ENCODE measurements at places on chromosomes 11 and 22.

DNA sequence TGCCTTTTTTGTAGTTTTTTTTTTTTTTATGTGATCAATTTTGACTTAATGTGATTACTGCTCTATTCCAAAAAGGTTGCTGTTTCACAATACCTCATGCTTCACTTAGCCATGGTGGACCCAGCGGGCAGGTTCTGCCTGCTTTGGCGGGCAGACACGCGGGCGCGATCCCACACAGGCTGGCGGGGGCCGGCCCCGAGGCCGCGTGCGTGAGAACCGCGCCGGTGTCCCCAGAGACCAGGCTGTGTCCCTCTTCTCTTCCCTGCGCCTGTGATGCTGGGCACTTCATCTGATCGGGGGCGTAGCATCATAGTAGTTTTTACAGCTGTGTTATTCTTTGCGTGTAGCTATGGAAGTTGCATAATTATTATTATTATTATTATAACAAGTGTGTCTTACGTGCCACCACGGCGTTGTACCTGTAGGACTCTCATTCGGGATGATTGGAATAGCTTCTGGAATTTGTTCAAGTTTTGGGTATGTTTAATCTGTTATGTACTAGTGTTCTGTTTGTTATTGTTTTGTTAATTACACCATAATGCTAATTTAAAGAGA lies 12.5 kb downstream of the CCND1 start:
- no peak for DNase-seq

GRCh38 chr11:76613901-76614300 lies 56.6 kb downstream of the LRRC32 start:
- no peak for DNase-seq

DNA sequence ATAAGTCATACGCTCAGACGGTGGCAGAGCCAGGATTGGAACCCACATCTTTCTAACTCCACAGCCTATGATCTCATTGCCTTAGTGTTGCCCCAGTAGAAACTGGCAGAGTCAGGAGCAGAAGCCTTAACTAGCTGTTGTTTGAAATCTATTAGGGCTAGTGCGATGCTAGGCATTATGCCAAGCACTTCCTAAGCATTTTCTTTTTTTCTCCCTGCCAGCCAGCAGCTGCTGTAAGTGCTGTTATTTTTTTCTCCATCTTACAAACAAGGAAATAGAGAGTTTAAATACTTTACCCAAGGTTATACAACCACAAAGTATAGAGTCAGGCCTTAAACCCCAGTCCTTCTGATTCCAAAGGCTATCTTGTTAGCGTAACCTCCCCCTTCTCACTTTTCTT lies 161.0 kb upstream of the SORL1-AS1 start:
- DNase-seq = no peak

GRCh38 chr11:130913268-130913667 lies 3.0 kb downstream of the SNX19 start:
- no peak for DNase-seq

DNA sequence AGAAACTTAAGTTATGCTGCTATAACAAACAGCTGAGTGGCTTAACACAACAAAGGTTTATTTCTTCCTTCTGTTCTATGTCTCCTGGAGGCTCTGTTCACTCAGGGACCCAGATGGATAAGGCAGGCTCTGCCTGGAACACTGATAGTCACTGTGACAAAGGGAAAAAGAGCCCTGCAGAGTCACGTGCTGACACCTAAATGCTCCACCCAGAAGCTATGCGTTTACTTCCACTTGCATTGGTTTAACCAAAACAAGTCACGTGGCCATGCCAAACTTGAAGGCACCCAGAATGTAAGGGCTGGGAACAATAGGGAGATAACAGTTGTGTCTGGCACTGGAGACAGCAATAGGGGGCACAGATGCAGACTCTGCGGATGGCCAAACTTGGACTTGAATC lies 3.4 kb upstream of the MS4A15 start:
- no peak for DNase-seq

DNA sequence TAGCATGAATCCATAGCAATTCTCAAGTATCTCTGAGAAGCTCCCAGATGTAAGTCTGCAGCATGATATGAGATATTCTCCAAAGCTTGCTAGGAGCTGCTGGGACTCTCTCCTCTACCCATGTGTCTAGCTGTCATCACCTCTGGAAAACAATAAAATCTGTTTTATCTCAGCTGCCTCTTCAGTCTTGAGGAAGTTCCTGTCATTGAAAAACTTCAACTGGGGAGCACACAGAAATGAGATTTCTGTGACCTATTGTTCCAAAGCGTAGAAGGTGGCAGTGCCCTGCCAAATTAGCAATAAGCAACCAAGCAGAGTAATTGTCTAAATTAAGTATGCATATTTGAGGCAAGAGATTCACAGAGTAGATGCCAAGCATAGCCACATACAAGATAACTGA lies 1380.6 kb upstream of the RAG2 start:
- DNase-seq = no peak

DNA sequence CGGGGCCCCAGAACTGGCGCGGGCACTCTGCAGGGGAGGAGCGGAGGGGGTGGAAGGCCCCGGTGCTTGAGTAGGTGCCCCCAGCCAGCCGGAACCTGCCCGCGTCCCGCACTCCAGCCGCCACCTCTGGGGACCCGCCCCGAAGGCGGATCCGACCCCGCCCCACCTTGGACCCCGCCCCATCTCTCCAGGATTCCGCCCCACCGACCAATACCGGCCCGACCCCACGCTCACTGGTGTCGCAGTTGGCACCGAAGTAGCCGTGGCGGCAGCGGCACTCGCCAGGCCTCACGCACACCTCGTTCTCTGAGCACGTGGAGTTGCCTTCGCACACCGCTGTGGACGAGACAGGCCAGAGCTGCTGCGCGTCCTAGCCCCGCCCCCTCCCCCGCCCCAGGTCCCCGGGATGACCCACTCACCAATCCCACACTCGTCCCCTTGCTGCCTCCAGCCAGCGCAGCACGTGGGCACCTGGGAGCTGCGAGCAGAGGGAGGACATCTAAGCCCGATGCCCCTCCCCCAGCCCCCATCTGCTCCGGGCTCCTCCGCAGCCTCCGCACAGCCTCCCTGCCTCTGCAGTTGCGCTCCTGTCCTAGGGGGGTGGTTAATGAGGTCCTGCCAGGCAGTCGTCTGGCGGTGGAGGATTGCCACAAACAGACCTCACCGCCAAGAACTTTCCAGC lies 6.0 kb downstream of the SCARF2 start:
- DNase-seq = no peak

- DNase-seq = no peak
Observed at GRCh38 chr11:290621-291231, 1.8 kb downstream of the PGGHG start.

- no peak for DNase-seq
Observed at GRCh38 chr11:57453543-57454177, 6.7 kb upstream of the RTN4RL2 start.

- DNase-seq = peak; percentile 91
Observed at GRCh38 chr11:76885390-76886097, 24.8 kb downstream of the ACER3 start.

GRCh38 chr22:48719978-48720661 lies 1107.6 kb downstream of the BRD1 start:
- no peak for DNase-seq

GRCh38 chr22:23395530-23396361 lies 184.3 kb downstream of the IGLL1 start:
- no peak for DNase-seq

- no peak for DNase-seq
Observed at GRCh38 chr11:65496304-65497140, 2.3 kb upstream of the MALAT1 start.

DNA sequence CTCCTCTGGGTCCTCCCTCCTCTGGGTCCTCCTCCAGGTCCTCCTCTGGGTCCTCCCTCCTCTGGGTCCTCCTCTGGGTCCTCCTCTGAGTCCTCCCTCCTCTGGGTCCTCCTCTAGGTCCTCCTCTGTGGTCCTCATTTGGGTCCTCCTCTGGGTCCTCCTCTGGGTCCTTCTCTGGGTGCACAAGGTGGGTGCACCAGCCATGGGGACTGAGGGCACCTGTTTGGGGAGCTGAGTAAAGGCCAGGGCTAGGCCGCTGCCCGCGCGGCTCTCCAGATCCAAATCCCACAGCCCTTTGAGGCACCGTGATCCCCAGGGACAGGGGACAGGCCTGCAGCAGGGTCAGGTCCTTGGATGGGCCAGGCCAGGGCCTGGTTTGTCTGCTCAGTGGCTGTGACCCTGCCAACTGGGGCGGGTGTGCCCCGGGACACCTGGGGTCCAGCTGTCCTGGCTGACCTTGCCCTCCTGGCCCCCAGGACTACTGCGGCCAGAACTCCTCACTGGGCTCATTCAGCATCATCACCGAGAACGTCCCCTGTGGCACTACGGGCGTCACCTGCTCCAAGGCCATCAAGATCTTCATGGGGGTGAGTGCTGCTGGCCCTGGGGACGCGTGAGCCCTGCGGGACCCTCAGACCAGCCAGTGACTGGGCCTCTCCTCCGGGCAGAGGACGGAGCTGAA lies 12.7 kb downstream of the MUC2 start:
- no peak for DNase-seq

GRCh38 chr11:115930291-115930690 lies 426.1 kb upstream of the CADM1 start:
- no peak for DNase-seq

DNA sequence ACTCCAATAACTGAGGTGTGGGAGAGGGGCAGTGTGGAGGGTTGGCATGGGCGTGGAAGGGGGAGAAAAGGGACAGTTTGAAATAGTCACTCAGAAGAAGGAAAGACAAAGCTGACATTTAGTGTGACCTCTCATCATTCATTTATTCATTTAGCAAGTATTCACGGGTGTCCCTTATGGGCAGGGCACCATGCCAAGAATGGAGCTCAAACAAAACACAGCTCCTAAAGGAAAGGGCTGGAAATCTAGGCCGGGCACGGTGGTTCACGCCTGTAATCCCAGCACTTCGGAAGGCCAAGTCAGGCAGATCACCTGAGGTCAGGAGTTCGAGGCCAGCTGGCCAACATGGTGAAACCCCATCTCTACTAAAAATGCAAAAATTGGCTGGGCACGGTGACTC lies 19.4 kb upstream of the DGKZ start:
- DNase-seq = no peak

DNA sequence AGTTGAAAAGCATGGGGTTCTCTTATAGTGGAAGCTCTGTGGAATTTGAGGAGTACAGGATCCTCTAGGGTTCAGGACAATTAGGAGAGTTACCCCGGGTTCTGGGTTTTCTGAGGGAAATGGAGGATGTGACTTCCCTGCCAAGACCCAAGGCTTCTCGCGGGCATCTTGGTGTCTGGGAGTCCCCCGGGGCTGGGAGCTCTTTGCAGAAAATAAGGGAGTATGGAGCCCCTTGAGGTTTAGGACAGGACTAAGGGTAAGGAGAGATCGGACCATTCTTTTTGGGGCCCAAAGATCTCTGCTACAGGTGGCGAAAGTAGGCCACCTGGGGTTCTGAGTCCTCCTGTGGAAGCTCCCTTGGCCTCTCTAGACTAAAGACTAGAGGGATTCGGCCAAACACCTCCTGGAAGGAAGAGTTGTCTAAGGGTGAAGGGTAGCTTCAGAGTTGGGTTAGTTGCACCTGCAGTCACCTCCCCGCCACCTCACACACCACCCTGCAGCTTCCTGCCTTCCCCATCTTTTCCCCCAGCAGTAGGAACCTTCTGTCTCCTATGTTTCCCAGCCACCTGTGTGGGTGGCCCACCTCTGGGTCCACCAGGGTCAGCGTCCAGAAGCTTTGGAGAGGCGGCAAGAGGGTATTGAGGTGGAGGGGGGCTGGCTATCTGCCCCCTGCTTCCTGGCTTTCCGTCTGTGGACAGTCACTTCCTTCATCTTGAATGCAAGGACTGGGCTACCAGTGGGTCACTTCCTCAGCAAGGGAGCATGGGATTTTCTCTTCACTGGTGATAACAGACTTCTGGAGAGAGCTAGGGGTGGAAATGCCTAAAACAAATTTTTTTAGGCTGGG lies 908 bp downstream of the LIMK2 start:
- no peak for DNase-seq

- DNase-seq = peak; percentile 64
Observed at GRCh38 chr11:94754819-94755218, 13.3 kb upstream of the AMOTL1 start.

DNA sequence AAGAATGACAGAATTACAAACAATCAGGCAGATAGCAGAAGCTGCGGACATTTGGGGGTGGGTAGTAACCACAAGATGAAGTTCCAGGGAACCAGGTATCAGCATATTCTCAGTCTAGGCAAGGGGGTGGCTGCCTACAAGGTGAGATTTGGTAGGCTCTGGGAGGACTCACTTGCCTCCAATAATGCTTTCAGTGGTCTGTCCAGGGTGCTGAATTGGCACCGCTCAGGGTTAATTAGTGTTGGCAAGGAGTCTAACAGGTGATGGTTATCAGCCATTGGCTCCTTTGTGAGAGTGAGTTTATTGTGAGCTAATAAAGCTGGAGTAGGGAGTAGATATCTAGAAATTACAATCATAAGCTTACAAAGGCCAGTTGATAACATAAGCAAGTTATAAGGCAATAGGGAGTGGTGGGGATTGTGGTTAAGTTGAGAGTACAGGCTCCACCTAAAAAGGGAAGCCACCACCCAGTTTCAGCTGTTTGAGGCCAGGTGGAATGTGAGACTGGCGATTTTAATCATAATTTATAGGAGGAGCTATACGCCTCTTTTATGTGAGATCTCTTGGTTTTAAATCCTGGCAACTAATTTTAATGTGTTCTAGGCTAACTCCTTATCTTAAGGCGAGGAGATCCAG lies 320.5 kb downstream of the MIAT start:
- DNase-seq = no peak

GRCh38 chr11:118152552-118153471 lies at the start of gene SCN4B:
SCN4B (minus strand) TSS chr11:118152823; CDS start chr11:118152673, 150 bp downstream.
- DNase-seq = peak; percentile 50

GRCh38 chr22:32336771-32337424 lies 20.8 kb upstream of the RFPL3 start:
- no peak for DNase-seq

DNA sequence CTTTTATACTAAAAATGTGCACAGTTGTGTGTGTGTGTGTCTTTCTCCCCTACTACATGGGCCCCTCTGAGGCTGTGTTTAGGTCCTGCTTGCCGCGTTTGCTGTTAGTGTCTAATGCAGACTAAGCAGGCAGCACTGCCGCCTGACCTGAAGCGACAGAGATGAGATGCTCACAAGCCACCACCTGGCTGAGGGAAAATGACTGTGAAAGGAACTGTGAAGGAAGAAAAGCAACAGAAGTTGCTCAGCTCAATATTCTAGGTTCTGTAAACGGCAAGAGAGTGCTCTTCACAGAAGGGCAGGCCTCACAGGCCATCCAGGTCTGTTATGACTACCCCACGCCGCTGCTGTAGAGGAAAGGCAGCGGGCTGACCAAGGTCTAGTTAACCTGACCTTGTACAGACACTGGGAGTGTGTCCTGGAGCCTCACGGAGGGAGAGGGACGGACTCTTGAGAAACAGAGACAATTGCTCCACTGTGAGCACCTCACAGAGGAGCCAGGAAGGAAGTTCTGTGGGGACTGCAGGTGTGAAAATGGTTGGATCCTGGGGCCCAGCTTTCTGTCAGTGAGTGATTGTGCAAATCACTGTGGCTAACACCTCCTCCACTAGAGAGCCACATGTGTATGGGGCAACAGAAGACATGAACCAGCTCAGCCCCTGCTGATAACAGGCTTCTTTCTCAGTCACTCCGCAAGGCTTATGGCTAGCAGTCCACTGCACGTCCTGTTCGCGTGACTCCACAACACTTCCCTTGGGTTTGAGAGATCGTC lies 31.3 kb upstream of the YPEL1 start:
- DNase-seq = no peak

- peak; percentile 90 for DNase-seq
Observed at GRCh38 chr11:46298699-46299433, 21.4 kb downstream of the CREB3L1 start.

GRCh38 chr22:42343531-42344081 lies 73.2 kb upstream of the TCF20 start:
- DNase-seq = no peak

All from bronchial epithelial cell (primary cell).